ENCODE measurements at places on chromosomes 5 and 9.

DNA sequence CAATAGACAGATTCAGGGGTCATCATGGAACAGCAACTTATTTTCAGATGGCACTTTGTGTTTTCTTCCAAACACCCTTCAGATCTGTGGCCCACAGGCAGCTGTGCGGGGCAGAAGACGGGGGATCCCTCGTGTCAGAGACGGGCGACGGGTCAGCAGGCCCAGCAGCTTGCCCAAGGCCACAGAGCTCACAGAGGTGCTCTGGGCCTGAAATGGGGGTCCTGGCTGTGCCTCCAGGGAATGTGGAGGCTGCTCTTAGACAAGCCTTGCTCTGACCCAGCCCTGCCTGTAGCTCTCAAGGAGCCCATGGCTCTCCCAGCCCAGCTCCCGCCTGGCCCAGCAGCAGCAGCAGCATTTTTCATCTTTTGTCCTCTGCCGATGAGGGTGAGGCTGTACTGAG is 40.9 kb upstream of the SARDH start:
- no peak for DNase-seq

GRCh38 chr5:1393571-1394501 is 48.9 kb upstream of the CLPTM1L start:
- DNase-seq: no peak

- no peak for DNase-seq
Observed at GRCh38 chr9:121350036-121350435, 20.0 kb downstream of the STOM start.

DNA sequence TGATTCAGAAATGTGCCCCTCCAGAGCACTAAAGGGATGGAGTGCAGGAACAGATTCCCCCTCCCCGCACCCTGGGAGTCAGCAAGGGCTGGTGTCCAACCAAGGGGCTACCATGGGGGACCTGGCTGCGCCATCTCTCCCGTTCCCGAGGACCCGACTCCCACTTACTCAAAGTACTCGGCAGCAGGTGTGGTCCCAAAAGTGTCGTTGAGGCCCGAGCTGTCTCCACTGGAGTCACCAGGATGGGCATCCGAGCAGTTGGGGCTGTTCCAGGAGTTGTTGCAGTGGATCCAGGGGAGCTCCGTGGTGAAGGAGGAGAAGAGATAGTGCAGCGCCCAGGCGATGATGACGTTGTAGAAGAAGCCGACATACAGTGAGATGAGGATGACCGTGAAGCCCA is 12.9 kb downstream of the SLC6A3 start:
- no peak for DNase-seq

DNA sequence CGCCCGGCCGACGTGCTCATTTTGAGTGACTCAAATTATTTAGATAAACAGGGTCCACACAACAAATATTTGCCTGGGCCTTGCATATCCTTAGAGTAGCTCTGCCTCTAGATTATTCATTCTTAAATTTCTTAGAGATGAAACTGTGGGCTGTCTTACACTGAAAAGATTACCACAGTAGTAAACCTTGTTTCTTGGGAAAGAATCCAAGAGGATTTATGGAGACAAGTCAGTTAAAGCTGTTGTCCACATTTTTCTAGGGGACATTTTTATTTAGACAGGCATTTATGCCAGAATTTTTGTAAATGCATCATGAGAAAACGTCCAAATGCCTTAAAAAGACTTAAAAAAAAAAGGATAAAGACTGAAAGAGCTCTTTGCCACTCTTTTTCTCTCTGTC is 32.6 kb upstream of the RANBP3L start:
- no peak for DNase-seq

DNA sequence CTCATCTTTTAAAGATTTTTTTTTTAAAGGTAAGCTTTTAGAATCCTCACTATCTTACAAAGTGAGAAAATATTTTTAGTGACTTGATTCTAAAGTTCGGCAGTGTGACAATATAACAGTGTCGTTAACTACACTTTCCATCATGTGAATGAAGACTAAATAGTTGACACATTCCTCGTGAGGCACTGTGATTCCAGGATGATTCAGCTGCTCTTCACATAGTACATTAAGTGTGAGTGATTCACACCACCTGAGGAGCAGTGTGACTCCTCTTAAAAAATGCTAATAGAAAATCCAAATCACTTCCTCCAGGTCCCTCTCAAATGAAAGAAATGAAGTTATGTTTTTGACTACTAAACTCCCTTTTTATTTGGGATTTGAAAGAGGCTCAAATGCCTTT is 589.5 kb downstream of the GABRG2 start:
- no peak for DNase-seq

GRCh38 chr9:34554211-34555001 is 31.6 kb upstream of the ENHO start:
- no peak for DNase-seq

- no peak for DNase-seq
Observed at GRCh38 chr5:59593439-59594007, 300.0 kb downstream of the PDE4D start.

DNA sequence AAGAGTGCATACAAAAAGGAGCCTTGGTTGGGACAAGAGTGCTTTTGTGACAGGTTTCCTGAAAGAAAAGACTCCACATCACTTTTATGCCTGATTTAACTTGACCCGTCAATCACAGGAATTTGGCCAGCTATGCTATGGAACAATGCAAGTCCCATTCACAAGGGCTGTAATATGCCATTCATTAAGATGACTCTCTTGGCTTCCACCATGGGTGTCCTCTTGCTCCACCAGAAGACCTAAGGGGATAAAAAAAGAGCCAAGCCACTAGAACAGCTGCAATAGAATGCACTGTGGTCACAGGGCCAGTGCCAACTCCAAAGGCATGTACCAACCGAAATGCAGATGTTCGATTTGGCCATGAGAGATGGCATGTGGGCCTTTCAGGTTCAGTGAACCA is 480.1 kb upstream of the MPDZ start:
- no peak for DNase-seq

GRCh38 chr5:6736524-6737042 is 23.4 kb downstream of the TENT4A start:
- DNase-seq: no peak

DNA sequence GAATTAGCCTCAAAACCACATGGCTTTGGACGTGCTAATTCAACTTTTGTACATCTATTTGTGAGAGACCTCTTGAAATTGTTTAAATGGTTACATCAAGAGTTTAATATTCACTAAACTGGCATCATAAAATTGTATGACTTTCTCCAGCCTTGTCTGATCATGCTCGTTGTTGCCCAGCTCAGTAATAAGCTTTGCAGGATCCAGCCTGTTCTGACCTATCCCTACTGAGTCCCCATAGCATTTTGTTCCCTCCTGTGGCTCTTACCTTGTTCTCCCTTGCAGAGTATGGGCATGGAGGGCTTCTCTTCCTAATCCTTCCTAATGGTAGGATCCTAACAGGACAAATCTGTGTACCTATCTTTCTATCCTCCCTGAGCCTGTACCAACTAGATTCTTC is 6.3 kb downstream of the EXOSC3 start:
- DNase-seq: no peak

DNA sequence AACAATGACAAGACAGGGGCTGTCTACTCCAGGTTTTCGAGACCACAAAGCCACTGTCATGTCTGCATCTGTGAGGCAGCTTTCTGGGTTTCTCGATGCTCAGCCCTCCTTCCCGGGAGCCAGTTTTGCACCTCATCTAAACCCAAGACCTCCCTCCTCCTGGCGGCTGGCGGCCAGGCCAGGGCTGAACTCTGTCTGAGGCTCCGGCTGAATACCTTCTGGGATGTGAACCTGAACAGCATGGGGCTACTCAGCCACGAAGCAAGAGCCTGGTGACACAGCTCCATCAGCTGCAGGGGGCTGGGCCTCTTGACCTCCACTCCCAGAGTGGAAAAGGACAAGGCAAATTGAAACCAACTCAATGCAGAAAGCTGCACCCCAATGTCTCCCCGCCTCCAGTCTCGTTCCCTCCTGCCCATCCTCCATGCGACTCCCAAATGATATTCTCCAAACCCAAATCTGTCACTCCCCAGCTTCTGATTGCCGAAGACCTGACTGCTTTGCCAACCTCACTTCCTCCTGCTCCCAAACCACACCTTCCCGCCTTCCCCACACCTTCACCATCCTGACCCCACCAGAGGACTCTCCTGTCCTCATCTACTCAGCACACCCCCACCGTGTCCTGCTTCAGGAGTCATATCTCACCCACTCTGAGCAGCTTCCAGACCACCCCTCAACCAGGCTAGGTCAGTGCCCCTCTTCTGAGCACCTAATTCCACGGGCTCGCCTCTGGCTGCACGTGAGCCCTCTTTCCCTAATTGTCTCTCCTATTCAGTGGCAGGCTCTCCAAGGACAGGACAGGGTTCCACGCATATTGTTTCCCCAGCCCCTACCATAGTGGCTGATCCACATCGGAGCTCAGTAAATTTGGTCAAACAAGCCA is 4.5 kb downstream of the ANKS6 start:
- no peak for DNase-seq

DNA sequence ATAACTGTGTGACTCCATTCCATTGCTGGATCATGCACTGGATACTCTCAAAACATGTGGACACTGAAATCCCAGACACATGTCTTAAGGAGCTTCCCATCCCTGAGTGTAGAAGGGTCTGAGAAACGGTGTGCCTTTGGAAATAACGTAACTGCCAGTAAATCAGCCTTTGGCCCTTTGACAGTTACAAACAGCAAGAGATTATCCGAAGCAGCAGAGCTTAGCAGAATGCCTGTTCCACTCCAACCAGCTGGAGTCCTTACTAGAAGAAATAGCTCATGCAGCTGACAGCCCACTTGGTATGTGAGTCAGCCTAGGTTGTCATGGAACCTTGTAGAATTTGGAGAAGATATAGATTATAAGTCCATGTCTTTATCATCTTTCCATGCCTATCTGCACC is 7.0 kb downstream of the TMEM252 start:
- no peak for DNase-seq

DNA sequence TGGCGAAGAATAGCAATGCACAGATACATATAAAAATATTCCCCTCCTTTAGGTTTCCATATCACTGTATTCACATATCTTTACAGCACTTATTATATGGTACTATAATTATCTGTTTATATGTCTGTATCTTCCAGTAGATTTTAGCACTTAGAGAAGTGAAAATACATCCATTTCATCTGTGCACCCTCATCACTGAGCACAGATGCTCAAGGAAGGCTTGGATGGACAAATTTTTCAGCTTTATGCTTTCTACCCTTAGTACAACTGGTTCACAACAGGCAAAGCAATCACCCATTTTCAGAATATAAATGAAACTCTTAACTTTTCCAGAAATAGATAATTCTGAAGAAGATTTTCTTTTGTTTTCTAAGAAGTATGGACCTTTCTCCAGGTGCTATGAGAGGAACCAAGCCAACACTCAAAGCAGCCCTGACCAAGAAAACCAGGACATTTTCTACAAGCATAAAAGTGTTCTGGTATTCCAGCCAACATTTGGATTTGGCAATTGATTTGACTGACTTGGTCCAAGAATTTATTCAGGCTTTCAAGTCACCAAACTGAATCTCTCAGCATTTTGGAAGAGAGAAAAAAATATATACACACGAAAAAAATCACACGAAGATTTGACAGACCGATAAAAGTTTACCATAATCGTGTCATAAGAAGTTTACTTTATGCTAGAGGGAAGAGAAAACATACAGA is 170.2 kb upstream of the CD180 start:
- DNase-seq: no peak

GRCh38 chr9:36213989-36214388 is 23.3 kb downstream of the CLTA start:
- DNase-seq: no peak

DNA sequence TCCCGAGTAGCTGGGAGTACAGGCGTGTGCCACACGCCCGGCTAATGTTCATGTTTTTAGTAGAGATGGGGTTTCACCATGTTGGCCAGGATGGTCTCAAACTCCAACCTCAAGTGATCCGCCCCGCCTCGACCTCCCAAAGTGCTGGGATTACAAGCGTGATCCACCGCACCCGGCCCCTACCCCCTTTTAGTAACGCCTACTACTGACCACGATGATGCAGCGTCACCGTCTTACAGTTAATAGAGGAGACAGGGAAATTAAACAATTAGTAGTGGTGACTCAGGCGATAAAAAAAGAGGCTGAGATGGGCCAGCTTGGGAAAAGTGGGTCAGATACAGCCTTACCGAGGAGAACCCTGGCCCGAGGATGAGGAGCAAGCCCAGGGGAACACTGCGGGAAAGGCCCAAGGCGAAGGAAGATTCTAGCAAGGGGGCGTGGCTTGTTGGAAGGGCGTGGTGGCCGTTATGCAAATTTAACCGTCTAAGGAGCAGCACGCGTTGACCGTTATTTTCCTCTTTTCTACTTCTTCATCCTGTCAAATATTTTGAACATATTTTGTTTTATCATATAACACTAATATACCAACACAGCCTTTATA is 1.6 kb upstream of the SETX start:
- DNase-seq: no peak

- peak; percentile 49 for DNase-seq
Observed at GRCh38 chr9:105255421-105255820, 11.0 kb downstream of the SLC44A1 start.

DNA sequence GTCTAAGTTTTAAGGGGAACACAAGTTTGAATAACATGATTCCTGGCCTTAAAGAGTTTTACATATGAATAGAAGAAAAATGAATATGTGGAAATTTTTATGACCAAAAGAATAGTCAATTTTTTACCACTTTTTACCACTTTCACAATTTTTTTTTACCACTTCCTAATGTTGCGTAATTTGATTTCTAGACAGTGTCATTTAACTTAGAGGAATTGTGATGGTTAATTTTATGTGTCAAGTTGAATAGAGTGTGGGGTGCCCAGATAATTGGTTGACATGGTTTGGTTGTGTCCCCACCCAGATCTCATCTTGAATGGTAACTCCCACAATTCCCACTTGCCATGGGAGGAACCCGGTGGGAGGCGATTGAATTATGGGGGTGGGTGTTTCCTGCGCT is 416.6 kb downstream of the KIF4B start:
- no peak for DNase-seq

- DNase-seq: no peak
Observed at GRCh38 chr5:169531631-169532030, 51.9 kb upstream of the SPDL1 start.

- DNase-seq: no peak
Observed at GRCh38 chr5:23164971-23165370, 311.8 kb upstream of the CDH12 start.

DNA sequence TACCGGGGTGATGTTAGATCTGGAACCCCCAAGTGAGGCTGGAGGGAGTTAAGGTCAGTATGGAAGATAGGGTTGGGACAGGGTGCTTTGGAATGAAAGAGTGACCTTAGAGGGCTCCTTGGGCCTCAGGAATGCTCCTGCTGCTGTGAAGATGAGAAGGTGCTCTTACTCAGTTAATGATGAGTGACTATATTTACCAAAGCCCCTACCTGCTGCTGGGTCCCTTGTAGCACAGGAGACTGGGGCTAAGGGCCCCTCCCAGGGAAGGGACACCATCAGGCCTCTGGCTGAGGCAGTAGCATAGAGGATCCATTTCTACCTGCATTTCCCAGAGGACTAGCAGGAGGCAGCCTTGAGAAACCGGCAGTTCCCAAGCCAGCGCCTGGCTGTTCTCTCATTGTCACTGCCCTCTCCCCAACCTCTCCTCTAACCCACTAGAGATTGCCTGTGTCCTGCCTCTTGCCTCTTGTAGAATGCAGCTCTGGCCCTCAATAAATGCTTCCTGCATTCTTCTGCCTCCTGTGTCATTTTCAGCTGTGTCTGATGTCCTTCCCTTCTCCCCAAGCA is 2.3 kb upstream of the MYOZ3 start:
- no peak for DNase-seq
